ENCODE measurements at places on chromosomes 3 and 15. TPM values are rescaled to one million over a fixed set of nuclear protein-coding genes. Genes with fewer than 3 reads are reported as not detected.

DNA sequence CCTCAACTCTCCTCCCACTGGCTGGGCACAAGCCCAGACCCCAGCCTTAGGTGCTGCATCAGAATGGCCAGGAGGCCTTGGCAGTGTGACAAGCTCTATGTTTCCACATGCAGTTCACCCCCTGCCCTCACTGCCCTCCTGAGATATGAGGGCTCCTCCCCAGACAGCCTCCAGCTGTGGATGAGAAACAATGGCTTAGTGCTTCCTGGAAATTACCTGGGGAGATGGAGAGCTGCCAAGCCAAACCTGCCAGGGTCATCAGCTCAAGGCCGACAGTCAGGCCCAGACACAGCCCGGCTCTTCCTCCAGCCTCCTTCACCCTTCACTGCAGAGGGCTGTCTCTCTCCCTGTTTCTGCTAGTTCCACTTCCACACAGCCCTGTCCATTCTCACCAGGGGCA lies 76.3 kb downstream of the MYLK start:
- no peaks in the 10 kb centered on the region for H3K4me1 ChIP-seq
- no peak for DNase-seq
- no peak overlapping the region for H3K4me3 ChIP-seq
- H3K36me3 ChIP-seq: no peaks in the 10 kb centered on the region
- no peak overlapping the region for H3K27ac ChIP-seq
- H3K27me3 ChIP-seq: no peaks in the 10 kb centered on the region

DNA sequence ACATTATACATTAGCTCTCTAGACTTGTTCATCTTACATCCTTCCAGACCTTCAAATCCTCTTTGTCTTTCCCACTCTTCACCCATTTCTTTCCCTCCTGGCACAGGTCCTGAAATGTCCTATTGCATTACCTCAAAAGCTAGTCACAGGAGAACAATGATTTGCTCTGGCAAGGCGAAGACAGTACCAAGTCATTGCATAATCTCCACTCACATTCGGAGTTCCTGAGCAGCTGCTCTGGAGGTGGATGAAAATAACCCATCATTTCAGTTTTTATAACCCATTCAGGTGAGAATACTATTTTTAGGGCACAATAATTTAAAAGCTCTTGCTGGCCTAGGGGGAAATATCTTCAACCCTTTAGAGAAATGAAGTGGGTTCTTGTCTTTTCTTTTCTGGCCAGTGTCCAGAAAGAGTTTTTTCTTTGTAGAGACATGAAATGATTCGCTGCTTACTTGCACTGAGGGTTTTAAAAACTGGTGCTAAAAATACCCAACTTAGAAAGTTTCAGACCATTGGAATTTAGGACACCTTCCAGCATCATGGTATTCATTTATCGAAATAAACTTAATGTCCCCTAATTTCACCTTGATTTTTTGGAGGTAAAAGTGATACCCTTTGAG lies 23.4 kb upstream of the DYNC1LI1 start:
- H3K4me3 ChIP-seq: no peak overlapping the region
- H3K27me3 ChIP-seq: peaks cover 2% of the 10 kb centered on the region
- H3K27ac ChIP-seq: no peak overlapping the region

Gene THAP10
- 0.27 TPM for total RNA-seq

Gene CYP11A1
- total RNA-seq: not detected

GRCh38 chr3:132016061-132017041 lies 18.5 kb downstream of the CPNE4 start:
- no peak for DNase-seq
- H3K36me3 ChIP-seq: no peaks in the 10 kb centered on the region
- no peak overlapping the region for H3K4me3 ChIP-seq
- H3K27ac ChIP-seq: no peak overlapping the region

Gene SERINC4
- 0.42 TPM for total RNA-seq

GRCh38 chr3:14147066-14147435 lies 22.2 kb downstream of the TMEM43 start:
- DNase-seq: no peak
- no peak overlapping the region for H3K27ac ChIP-seq
- no peaks in the 10 kb centered on the region for H3K27me3 ChIP-seq

GRCh38 chr3:131007782-131008181 lies 18.8 kb downstream of the ASTE1 start:
- DNase-seq: no peak

- no peak overlapping the region for H3K27ac ChIP-seq
- no peaks in the 10 kb centered on the region for H3K4me1 ChIP-seq
- H3K27me3 ChIP-seq: no peaks in the 10 kb centered on the region
Measured at GRCh38 chr3:82293867-82294266, 532.4 kb upstream of the GBE1 start.

Gene TBC1D23
- 17.6 TPM for total RNA-seq

Data from activated CD4-positive, alpha-beta T cell treated with anti-CD3 and anti-CD28 coated beads for 36 hours (primary cell).